ENCODE measurements at places on chromosomes 2 and 18. TPM values are rescaled to one million over a fixed set of nuclear protein-coding genes. Genes with fewer than 3 reads are reported as not detected.
A peak's percentile ranks its signal among the peaks of the same experiment; 100 is the strongest.

GRCh38 chr2:112884869-112885505 lies 26.0 kb upstream of the IL37 start:
- no peak overlapping the region for H3K4me3 ChIP-seq
- H3K4me1 ChIP-seq = 0 out of 2 replicates have a peak, but pooled peaks cover 2% of the 10 kb centered on the region
- H3K27me3 ChIP-seq = no peaks in the 10 kb centered on the region
- peak; percentile 46 for DNase-seq

GRCh38 chr2:3198119-3198518 lies 179.5 kb downstream of the EIPR1 start:
- H3K4me3 ChIP-seq = no peak overlapping the region
- no peaks in the 10 kb centered on the region for H3K36me3 ChIP-seq
- no peak for DNase-seq
- H3K27me3 ChIP-seq = no peaks in the 10 kb centered on the region
- peaks cover 16% of the 10 kb centered on the region for H3K4me1 ChIP-seq

DNA sequence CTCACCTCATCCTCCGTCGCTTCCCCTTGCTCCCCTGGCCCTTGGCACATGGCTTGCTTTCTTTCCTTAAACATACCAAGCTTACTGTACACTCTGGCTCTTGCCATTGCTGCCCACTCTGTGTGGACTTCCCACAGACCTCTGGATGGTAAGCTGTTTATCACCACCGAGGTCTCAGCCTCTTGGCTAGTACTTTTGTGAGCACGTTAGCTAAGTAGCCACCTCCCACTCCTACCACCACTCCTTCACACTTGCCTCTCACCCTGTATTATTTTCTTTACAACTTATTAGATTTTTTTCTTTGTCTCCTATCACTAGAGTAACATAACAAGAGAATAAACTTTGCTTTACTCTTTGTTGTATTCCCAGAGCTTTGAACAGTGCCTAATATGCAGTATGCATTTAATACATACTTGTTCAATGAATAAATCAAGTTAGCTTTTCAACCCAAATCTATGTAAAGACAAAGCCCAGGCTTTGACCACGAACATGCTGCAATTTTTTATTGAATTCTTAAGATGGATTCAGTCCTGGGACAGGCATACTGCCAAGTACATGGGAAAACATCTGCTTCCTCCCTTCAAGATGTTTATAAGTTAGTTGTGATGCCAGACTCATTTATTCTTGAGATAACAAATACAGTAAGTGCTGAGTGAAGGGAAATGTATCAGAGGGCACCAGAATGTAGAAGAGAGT lies 25.0 kb upstream of the MSGN1 start:
- H3K4me3 ChIP-seq = no peak overlapping the region
- DNase-seq = no peak
- no peak overlapping the region for H3K27ac ChIP-seq
- H3K27me3 ChIP-seq = no peaks in the 10 kb centered on the region

DNA sequence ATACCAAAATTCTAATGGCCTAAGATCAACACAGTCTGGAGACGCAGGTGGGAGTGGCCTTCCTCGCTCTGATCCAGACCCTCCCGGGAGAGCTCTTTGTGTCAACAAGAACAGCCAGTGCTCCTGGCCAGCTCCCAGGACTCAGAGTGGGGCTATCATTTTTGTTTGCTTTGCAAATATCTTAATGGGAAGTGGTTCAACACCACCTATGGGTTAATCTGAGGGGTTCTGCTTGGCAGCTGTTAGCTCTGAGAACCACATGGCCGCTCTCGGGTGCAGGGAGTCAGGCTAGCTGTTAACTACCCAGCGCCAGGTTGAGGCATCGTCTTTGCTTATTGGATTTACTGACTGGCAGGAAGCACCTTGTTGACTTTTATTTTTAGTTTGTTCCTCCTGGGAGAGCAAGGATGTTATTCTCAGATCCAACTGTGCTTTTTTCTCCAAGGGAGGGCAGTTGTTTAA lies 184.8 kb upstream of the SP5 start:
- H3K36me3 ChIP-seq = no peaks in the 10 kb centered on the region
- no peaks in the 10 kb centered on the region for H3K27me3 ChIP-seq
- H3K4me3 ChIP-seq = no peak overlapping the region
- peaks cover 5% of the 10 kb centered on the region for H3K4me1 ChIP-seq

DNA sequence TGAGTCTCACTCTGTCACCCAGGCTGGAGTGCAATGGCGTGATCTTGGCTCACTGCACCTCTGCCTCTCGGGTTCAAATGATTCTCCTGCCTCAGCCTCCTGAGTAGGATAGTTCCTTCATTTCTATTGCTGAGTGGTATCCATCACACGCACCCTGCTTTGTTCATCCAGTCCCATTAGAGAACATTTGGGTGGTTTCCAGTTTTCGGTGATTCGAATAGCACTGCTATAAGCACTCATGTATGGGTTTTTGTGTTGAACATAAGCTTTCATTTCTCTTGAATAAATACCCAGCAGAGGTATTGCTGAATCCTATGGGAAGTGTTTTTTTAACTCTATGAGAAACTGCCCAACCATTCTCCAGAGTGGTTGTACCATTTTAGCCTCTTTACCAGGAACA lies 147.3 kb downstream of the DDX1 start:
- H3K36me3 ChIP-seq = no peaks in the 10 kb centered on the region
- H3K27me3 ChIP-seq = no peaks in the 10 kb centered on the region
- H3K27ac ChIP-seq = no peak overlapping the region
- no peak for DNase-seq
- no peaks in the 10 kb centered on the region for H3K4me1 ChIP-seq

GRCh38 chr18:22363867-22364463 lies 53.8 kb downstream of the CTAGE1 start:
- no peak overlapping the region for H3K27ac ChIP-seq
- no peaks in the 10 kb centered on the region for H3K4me1 ChIP-seq
- H3K36me3 ChIP-seq = no peaks in the 10 kb centered on the region
- no peak for DNase-seq

- H3K4me1 ChIP-seq = peaks cover 3% of the 10 kb centered on the region
- H3K27me3 ChIP-seq = no peaks in the 10 kb centered on the region
- no peak for DNase-seq
- H3K36me3 ChIP-seq = 0 out of 2 replicates have a peak, but pooled peaks cover 2% of the 10 kb centered on the region
- H3K4me3 ChIP-seq = no peak overlapping the region
Observed at GRCh38 chr2:10773821-10774341, 38.7 kb downstream of the PDIA6 start.

DNA sequence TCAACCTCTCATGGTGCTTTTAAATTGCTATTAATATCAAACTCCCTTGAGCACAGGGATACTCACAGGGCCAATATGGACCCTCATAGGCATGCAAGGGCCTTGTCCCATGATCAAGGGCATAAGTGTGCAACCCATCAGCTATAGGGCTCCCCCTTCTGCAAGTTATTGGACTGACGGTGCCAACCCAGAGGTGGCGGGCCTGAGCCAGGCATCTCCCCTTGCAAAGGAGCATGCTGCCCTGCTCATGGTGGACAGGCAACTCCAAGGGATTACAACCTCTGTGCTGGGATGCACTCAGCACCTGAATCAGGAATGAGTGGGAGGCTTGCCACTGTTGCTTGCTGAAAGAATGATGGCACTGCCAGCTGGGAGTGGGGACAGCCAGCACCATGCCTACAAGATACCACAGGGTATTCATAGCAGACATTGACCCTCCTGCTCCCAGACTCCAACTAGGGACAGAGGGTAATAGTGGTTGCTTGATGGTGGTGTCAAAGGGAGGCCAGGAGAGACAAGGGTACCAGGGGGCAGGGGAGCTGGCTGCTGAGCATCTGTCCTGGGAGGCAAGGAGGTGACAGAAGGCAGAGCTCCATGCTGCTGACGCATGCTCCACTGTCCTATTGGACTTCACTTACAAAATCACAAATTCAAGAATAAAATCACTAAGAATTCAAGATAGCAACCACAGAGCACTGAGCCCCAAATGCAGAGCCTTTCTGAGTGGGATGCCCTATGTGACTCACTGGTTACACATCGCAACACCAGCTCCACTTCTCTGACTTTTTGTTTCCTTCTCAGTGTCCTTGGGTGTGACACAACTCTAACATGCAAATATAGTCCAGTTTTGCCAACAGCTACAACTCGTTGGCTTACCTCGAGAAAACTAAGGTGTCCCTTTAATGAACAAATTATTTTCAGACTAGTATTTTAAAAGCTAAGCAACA lies 157.1 kb upstream of the CCDC150 start:
- no peaks in the 10 kb centered on the region for H3K36me3 ChIP-seq
- no peaks in the 10 kb centered on the region for H3K27me3 ChIP-seq
- H3K4me1 ChIP-seq = no peaks in the 10 kb centered on the region
- no peak overlapping the region for H3K27ac ChIP-seq
- no peak for DNase-seq
- H3K4me3 ChIP-seq = no peak overlapping the region

- no peak overlapping the region for H3K4me3 ChIP-seq
- no peaks in the 10 kb centered on the region for H3K27me3 ChIP-seq
- DNase-seq = no peak
- H3K4me1 ChIP-seq = peaks cover 2% of the 10 kb centered on the region
- no peak overlapping the region for H3K27ac ChIP-seq
- no peaks in the 10 kb centered on the region for H3K36me3 ChIP-seq
Observed at GRCh38 chr2:165698444-165698884, 95.6 kb downstream of the GALNT3 start.

- H3K27ac ChIP-seq = no peak overlapping the region
- no peaks in the 10 kb centered on the region for H3K4me1 ChIP-seq
Observed at GRCh38 chr18:64852281-64852680, 703.4 kb upstream of the LINC00305 start.

GRCh38 chr2:136322428-136322827 lies 204.5 kb upstream of the CXCR4 start:
- no peaks in the 10 kb centered on the region for H3K27me3 ChIP-seq
- no peak for DNase-seq
- H3K4me3 ChIP-seq = no peak overlapping the region
- H3K36me3 ChIP-seq = no peaks in the 10 kb centered on the region

DNA sequence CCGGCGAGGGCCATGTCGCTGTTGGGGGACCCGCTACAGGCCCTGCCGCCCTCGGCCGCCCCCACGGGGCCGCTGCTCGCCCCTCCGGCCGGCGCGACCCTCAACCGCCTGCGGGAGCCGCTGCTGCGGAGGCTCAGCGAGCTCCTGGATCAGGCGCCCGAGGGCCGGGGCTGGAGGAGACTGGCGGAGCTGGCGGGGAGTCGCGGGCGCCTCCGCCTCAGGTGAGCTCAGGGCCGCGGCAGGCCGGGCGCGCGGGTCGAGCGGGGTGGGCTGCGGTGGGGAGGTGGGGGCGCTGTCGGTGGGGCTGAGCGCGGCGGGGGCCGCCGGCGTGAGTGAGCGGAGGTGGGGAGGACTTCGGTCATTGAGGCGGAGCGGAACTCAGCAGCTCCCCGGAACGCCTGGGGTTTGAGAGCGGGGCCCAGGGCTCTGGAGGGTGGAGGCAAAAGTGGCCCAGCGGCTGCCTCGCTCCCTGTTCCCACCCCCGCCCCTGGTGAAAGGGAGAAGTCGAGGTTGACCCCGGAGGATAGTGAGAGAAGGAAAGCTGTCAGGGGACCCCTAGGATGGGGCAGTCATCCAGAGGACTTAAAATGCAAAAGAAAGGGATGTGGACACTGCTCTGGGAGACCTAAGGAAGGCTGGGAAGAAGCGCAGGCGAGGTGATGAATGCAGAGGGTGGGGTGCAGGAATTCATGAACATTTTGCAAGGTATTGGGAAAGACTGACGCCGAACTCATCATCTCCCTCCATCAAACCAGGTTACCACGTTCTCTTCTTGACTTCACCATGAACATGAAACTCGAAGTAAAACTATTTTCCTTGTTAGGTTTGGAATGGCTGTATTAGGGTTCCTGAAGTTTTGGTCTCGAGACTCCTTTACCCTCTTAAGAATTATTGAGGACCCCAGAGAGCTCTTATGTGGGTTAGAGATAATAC lies 633 bp downstream of the MALT1 start:
- H3K27me3 ChIP-seq = no peaks in the 10 kb centered on the region
- no peak for DNase-seq
- H3K36me3 ChIP-seq = no peaks in the 10 kb centered on the region
- H3K4me3 ChIP-seq = peak overlapping the region; percentile 88

- DNase-seq = no peak
- H3K36me3 ChIP-seq = no peaks in the 10 kb centered on the region
- H3K4me1 ChIP-seq = peaks cover 16% of the 10 kb centered on the region
- no peak overlapping the region for H3K27ac ChIP-seq
- H3K4me3 ChIP-seq = no peak overlapping the region
Observed at GRCh38 chr2:98476192-98476868, 31.7 kb downstream of the INPP4A start.

GRCh38 chr2:216245391-216245975 lies 126.8 kb downstream of the MARCHF4 start:
- no peak overlapping the region for H3K27ac ChIP-seq
- no peaks in the 10 kb centered on the region for H3K27me3 ChIP-seq
- H3K4me3 ChIP-seq = no peak overlapping the region
- peaks cover 6% of the 10 kb centered on the region for H3K4me1 ChIP-seq

GRCh38 chr2:98191883-98192282 lies 104.9 kb downstream of the VWA3B start:
- no peak overlapping the region for H3K4me3 ChIP-seq
- H3K27ac ChIP-seq = no peak overlapping the region
- no peaks in the 10 kb centered on the region for H3K36me3 ChIP-seq
- no peaks in the 10 kb centered on the region for H3K4me1 ChIP-seq
- H3K27me3 ChIP-seq = no peaks in the 10 kb centered on the region

DNA sequence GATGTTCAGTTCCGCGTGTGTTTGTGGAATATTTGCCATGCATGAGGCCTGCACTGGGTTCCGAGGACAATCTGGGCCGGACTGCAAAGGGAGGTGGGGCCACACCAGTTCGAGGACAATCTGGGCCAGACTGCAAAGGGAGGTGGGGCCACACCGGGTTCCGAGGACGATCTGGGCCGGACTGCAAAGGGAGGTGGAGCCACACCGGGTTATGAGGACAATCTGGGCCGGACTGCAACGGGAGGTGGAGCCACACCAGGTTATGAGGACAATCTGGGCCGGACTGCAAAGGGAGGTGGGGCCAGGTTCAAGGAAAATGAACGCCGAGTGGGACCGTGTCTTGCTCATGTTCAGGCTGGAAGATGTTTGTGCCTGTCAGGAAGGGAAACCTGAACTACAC lies 97.8 kb upstream of the HDAC4 start:
- no peak overlapping the region for H3K27ac ChIP-seq
- no peak for DNase-seq
- no peak overlapping the region for H3K4me3 ChIP-seq
- H3K36me3 ChIP-seq = no peaks in the 10 kb centered on the region
- H3K4me1 ChIP-seq = no peaks in the 10 kb centered on the region

DNA sequence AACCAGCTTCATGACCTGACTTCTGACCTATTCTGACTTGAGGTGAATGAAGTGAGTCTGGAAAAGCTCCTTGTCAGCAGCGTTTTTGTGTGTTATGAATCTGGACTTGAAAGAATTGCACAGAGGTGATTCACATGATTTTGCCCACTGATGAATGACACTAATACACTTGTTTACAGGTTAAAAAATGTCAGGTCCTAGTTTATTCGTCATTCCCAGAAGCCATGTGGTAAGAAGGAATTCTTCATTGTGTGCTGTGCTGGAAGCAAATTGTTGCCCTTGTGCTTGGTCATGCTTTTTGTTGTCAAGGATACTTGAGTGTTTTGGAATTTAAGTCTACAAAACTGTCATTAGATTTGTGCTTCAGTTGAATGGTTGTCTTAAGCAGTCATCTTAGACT lies 15.5 kb downstream of the SEC11C start:
- no peak overlapping the region for H3K27ac ChIP-seq
- H3K36me3 ChIP-seq = peaks cover 4% of the 10 kb centered on the region
- no peaks in the 10 kb centered on the region for H3K27me3 ChIP-seq
- no peak overlapping the region for H3K4me3 ChIP-seq

- no peaks in the 10 kb centered on the region for H3K36me3 ChIP-seq
- DNase-seq = no peak
- no peak overlapping the region for H3K27ac ChIP-seq
- no peak overlapping the region for H3K4me3 ChIP-seq
Observed at GRCh38 chr18:62659698-62660097, 55.6 kb upstream of the PHLPP1 start.

Gene TNFAIP6
- total RNA-seq = 2.0 TPM

Gene ATOH8
- total RNA-seq = 0.54 TPM

Gene ALKAL2
- 10.4 TPM for total RNA-seq

Gene TLX2
- 0.17 TPM for total RNA-seq

Gene NPHP1
- 3.3 TPM for total RNA-seq

Gene EFEMP1
- total RNA-seq = 14.0 TPM

Gene HS6ST1
- 72.8 TPM for total RNA-seq

Data from H1 (cell line).